ENCODE measurements at places on chromosomes 5 and 9.
A peak's percentile ranks its signal among the peaks of the same experiment; 100 is the strongest.

DNA sequence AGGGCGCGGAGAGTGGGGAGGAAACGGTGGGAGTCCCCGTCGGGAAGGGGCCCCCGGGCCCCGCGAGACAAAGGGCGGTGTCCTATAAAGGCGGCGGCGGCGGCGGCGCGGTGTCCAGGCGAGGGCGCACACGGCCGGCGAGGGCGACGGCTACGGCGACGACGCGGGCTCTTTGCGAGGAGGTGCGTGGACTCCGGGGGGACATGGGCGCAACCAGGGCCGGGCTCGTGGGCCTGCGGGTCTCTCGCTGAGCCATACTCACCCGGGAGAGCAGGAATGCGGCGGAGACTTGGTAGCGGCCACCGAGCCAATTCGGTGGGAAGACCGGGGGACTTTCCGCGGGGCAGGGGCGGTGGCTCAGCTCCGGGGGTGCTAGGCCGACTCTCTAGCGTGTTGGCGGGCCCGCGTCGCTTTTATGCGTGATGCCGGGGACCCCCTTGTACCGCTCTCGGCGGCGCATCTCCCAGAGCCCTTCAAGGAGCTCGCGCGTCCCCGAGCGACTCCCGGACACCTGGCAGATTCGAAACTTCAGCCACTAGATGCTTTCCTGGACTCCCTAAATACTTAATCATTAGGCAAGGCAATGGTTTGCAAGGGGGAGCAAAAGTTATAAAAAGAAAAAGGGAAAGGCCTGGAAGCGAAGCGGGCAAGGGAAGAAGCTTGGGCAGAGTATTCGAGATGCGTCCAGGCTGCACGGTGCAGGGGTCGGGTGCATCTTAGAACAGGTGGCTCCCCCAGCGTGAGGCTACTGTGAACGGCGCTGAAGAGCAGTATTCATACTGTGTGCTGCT lies 5.9 kb upstream of the TAL2 start:
- DNase-seq = peak; percentile 9

GRCh38 chr5:40679148-40679912 lies 385 bp upstream of the PTGER4 start:
- peak; percentile 97 for DNase-seq

- DNase-seq = no peak
These were observed 111.6 kb downstream of the PRELID2 start for GRCh38 chr5:145723516-145723915.

GRCh38 chr5:112584781-112585180 lies 152.9 kb upstream of the APC start:
- DNase-seq = no peak

GRCh38 chr9:33703430-33704102 lies 91.8 kb upstream of the PRSS3 start:
- no peak for DNase-seq

GRCh38 chr5:159033351-159033657 lies 66.4 kb downstream of the EBF1 start:
- no peak for DNase-seq

DNA sequence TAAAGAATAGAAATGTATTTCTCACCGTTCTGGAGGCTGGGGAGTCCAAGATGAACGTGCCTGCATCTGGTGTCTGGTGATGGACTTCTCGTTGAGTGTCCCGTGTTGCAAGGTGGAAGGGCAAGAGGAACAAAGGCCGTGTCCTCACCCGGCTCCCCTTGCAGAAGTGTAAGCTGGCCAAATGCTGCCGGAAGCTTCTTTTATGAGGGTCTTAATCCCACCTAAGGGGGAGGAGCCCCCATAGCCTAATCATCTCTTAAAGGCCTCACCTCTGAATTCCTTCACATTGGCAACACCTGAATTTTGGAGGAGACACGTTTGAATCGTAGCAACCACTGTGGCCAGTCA lies 99.1 kb upstream of the DAP start:
- no peak for DNase-seq

DNA sequence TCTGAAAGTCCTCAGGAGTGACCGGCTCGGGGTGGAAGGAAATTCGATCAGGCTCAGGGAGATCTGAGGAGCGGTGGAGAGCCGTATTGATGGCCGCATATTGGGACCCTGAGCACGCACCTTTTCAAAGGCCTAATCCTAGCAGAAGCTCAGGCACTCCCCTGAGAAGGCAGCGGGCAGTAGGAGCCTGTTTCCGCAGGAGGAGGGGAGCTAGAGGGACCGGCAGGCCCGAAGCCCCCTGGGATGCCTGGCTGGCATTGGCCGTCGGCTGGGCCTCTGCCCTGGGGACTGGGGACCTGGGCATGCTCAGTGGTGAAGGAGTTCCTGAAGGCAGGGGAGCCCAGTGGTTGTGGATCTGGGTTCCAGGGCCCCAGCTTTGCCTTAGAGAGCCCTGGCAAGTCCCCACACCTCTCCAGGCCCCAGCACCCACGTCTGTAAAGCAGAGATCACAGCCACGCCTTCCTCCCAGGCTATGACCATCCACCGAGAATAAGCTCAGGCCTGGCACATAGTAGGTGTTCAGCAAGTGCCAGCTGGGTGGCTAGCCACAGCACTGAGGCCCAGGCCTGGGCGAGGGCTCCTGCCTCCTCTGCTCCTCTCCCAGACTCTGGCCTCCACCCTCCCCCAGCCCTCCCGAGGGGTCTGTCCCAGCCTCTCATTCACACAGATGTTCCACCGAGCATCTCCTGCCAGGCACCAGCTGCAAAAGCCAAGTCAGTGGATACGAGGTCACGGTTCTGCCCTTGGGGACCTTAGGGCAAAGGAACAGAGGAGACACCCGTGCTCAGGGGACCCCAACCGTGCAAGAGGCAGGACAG lies 17.2 kb upstream of the QRFP start:
- no peak for DNase-seq

- DNase-seq = peak; percentile 79
These were observed 2.8 kb upstream of the ZNF462 start for GRCh38 chr9:106859957-106860720.

DNA sequence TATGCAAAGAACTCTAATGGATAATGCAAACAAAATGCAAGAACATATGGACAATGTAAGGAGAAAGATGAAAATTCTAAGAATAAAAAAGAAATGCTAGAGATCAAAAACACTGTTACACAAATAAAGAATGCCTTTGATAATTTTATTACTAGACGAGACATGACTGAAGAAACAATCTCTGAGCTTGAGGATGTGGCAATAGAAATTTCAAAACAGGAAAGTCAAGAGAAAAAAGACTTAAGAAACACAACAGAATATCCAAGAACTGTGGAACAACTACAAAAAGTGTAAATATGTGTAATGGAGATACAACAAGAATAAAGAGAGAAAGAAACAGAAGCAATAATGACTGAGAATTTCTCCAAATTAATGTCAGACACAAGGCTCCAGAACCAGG lies 140.5 kb upstream of the ACOT12 start:
- DNase-seq = no peak

DNA sequence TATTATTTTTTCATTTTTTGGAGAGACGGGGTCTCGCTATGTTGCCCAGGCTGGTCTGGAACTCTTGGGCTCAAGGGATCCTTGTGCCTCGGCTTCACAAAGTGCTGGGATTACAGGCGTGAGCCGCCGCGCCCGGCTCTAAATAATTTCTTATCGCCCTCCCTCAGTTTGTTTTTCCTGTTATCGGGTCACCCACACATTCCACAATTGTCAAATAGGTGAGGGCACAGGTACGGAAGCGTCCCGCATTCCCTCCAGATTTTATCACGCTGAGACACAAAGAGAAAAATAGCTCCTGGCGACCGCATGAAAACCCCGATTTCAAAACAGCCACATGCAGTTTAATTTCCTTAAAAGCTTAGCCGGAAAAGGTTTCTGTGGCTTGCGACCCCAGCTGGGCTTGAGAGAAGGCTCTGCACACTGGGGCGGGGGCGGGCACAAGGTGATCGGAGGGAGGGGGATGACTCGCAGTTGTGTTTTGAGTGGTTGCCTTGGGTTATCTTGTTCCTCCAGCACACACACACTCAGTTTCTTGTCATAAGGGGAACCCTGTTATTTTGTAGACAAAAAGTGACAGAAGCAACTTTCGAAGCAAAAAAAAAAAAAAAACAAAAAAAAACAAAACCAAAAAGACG lies 717 bp upstream of the IQGAP2 start:
- no peak for DNase-seq

DNA sequence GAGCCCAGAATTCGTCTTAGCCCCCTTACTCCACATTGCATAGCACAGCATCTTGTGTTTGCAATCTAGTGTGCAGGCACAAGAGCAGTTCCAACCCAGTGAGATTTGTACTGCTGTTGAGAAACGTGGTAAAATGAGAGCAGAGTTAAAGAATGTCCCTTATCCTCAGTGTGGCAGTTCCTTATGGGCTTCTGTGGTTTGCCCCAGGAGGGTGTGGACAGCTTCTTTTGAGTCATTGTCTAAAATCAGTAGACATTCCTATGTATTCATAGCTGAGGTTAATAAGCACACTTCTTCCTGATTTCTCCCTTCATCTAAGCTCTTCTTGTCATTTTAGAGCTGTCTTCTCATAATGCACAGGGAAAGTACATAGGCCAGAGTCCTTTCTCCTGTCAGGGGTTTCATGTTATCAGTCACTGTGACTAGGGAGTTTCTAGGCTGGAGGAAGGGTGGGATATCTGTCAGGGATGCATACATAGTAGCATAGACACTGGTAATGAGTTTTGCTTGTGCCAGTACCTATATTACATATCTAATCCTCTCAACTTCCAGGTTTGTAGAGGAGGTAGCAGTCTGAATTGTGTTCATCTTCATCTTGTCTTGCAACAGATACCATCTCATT lies 2.0 kb upstream of the CAVIN4 start:
- peak; percentile 64 for DNase-seq

- no peak for DNase-seq
These were observed 109.8 kb upstream of the ZNF462 start for GRCh38 chr9:106753155-106753671.

DNA sequence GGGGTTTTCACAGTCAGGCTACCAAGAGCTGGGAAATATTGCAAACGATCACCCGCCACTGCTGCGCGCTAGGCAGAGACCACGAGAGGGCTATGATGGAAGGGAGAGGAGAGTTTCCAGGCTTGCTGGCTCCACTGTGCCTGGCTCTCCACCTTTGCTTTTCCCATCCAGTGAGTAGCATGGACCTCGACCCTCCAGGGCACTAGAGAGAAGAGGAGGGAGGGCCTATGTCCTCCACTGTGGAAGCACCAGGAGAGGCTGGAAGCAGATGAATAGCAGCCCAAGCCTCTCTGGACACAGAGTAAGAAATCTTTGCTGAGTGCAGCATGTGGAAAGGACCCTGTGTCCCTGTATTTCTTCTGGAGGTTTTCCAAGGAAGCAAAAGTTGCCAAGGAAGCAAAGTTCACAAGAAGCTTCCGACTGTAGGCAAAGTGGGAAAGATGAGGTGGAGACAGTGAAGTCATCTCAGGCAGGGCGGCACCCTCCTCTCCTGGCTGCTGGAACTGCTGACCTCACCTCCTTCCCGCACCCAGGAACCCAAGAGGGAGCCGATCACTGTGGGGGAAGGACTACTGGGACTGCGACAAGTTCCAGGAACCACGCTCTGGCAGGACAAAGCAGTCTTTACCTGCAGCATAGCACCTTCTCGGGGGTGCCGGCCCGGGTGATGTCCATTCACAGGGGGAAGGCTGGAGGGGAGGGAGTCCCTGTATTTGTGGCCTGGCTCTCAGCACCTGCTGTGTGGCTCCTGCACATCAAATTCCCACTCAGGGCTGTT lies 79.6 kb downstream of the CSNK1A1 start:
- peak; percentile 45 for DNase-seq

DNA sequence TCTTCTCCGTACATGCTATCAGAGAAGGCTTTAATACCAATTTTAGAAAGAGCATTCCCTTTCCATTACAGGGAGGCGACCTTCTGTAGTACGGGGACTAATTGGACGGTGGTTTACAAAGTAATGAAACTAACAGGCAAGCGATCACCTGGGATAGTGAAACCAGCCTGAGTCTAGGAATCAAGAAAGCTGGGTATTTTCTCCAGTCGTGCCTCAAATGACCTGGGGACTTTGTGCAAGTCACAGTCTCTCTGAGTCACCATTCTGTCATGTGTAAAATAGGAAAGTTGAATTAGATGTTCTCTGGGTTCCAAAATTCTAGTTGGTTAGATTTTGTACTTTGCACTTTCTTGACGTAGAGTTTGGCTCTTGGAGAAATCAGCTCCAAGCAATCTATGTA lies 22.7 kb upstream of the SSBP2 start:
- no peak for DNase-seq

DNA sequence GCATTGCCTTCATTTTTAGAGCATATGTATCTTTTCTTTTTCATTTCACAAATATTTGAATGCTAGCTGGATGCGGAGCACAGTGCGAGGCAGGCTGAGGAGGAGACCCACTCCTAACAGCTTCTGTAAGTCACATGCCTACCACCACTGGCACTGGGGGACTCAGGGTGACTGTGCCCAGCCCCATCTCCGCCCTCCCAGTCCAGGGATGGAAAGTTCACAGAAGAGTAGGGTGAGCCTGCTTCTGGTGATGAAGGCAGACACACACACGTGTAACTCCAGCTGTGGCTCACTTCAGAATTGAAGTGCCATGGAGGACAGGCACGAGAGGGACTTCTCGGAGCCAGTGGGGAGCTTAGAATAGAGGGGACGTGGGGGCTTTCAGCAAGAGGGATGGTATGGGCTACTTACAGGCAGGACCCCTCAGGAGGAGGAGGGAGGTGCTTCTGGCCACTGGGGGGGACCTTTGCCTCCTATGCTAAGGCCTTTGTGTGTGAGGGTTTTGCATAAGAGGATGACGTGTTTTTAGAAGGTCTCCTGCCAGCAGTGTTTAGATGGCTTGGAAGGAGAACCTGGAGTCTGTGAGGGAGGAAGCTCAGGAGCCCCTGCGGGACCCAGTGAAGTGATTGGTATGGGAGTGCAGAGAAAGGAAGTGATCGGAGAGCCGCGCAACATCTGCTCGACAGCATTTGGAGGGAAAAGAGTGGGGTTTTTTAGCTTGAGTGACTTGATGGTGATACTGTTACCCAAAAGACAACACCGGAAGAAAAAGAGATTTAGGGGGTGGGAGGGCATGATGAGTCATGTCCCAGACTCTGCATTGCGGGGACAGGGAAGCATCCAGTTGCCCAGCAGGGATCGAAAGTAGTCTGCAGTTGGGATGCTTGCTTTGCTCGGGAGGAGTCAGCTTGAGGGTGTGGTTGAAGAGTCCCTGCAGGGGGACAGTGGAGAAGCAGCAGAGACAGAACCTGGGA lies 163.5 kb upstream of the OTULINL start:
- no peak for DNase-seq

DNA sequence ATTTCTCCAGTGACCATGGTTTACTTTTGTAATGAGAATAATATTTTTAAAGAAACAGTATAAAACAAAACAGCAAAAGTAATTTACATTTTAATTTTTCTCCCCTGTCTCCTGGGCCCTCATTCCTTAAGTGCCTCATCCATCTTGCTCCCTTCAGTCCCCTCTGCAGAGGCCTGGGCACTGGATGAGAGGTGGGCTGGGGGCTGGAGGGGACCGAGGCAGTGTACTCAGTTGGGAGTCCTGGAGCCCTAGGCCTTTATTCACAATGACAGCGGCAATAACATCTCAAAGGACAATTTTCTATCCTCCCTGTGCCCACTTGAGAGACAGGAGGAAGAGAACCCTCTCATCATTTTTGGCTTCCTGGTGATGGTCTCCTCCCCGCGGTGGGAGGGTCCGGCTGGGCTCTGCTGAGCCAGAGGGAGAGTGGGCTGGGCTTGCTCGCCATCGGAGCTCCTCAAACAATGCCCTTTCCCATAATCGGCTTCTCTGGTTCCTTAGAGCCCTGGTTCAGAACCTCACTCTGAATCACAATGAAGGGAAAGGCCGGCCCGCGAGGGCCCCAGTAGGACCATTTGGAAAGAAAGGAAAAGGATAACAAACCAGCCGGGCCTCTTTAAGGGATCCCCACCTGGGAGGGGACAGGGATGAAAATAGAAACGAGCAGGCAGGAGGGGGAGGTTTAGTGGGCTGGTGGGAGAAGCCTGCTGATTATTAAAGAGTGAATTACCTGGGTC lies 9.7 kb upstream of the SMIM32 start:
- no peak for DNase-seq

- DNase-seq = no peak
These were observed 66.1 kb downstream of the TRPM6 start for GRCh38 chr9:74821636-74822035.

All from mammary epithelial cell (primary cell).